ENCODE measurements at places on chromosomes 2 and 18.
A peak's percentile ranks its signal among the peaks of the same experiment; 100 is the strongest.

DNA sequence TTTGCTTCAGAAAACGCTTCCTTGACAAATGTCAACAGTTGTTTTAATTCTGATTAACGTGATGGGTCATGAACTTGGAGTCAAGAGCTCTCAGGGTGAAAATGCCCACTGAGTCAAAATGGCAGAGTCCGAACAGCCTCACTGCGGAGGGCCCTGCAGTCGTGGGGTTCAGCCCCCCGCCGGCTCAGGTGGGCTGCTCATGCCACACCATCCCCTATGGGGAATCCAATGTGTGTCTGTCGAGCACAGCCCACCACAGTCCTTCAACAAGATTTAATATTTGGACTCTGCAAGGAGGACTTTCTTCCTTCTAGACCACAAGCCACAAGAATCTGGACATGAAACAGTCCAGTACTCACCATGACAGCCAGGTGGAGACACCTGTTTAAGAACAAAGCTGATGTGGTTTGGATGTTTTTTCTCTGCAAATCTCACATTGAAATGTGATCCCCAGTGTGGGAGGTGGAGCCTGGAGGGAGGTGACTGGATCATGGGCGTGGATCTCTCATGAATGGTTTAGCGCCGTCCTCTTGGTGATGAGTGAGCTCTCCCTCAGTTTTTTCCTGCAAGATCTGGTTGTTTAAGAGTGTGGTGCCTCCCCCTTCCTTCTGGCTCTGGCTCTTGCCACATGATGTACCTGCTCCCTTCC, 201.0 kb downstream of the NDUFA10 start:
- DNase-seq: no peak

- no peak for DNase-seq
Observed at GRCh38 chr2:18959952-18960717, 370.8 kb upstream of the NT5C1B start.

DNA sequence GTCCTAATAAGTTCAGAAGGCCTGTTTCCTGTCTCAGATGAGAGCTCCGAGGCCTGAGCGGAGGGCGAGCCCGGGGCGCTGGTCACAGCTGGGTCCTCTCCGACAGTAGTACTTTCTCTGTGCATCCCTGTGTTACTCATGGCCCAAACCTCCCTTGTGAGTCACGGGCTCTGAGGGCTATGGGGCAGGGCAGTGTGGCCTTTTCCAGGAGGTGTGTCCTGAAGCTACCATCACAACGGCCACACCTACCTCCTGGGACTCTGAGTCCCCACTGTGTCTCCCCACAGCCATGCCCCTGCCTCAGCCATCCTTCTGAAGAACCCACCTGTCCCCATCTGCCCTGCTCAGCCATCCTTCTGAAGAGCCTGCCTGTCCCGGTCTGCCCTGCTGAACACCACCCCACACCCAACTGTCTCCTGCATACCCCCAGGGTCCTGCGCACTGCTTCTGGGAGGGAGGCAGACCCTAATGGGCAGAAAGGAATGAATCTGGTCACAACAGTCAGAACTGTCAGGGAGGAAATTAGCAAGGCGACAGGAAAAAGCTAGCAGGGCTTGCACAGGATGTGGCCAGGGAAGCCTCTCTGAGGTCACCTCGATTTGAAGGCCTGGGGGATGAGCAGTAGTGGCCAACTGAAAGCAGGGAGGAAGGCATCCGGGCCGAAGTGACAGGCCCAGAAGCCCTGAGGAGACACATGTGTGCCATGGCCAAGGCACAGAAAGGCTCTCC, 145.4 kb upstream of the RIOK3 start:
- no peak for DNase-seq

GRCh38 chr2:102021779-102022178, 30.0 kb downstream of the IL1R2 start:
- no peak for DNase-seq

GRCh38 chr18:9285604-9286003, 49.0 kb upstream of the TWSG1 start:
- no peak for DNase-seq

DNA sequence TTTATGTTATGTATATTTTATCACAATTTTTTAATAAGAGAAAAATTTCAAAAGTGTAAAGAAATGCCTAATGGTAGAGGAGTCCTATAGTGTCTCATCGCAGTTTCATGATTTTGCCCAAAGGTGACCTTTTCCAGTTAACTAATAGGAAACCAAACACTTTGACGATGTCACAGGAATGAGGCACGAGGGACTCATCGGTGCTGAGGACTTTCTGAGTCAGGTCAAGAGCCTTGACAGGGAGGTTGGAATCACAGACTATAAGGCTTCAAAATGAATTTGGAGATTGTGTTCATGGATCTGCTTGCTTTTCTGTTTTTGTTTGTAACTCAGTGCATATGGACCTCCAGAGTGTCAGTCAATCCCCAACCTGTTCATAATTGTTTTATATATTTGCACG, 15.1 kb upstream of the RTTN start:
- DNase-seq: no peak

DNA sequence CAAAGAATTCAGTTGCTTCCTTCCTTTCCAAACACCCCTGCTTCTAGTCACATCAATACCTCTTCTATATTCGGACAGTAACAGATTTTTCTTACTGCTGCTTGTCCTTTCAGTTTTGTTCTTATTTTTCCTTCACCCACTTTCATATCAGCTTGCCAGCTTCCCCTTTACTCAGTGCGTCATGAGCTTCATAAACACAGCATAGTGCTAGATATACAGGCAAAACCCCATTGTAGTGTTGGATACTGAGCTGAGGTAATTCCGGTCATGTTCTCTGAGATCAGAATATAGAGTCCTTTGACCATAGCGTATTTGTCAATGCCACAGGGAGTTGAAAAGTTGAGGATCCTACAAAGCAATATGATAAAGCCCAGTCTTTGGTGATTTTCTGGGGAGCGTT, 2.4 kb downstream of the FARP2 start:
- DNase-seq: peak; percentile 79

GRCh38 chr2:196504788-196505187, 134.7 kb upstream of the CCDC150 start:
- DNase-seq: no peak

DNA sequence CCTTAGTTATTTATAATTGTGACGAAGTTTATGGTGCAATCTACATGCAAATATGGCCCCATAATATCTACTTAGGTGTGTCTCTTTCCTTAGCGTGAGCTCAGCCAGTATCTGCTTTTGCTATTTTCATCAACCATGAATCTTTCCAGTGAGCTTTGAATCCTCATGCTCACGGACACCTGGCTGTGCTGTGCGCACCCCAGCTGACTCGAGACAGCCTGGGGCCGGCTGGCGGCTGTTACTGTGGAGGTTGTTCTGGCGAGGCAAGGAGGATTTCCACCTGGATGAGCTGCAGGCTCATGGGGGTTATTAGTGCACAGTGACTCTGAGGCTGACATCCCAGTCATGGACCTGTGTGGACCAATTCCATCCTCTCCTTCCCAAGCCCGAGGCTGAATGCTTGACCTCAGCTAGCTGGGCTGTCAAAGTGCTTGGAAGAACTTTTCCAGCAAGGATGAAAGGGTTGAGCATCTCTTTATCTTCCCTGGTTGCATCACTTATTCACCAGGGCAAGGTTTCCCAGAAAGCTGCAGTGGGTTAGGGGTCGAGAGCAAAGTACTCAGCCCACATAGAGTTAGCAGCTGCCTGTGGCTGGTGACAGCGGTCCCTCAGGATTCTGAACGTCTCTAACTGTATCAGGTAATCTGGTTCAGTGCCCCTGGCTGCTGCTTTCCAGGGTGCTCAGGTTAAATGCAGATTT, 141.7 kb downstream of the ARL4C start:
- no peak for DNase-seq

- DNase-seq: no peak
Observed at GRCh38 chr18:48791636-48792105, 159.1 kb downstream of the SMAD7 start.

DNA sequence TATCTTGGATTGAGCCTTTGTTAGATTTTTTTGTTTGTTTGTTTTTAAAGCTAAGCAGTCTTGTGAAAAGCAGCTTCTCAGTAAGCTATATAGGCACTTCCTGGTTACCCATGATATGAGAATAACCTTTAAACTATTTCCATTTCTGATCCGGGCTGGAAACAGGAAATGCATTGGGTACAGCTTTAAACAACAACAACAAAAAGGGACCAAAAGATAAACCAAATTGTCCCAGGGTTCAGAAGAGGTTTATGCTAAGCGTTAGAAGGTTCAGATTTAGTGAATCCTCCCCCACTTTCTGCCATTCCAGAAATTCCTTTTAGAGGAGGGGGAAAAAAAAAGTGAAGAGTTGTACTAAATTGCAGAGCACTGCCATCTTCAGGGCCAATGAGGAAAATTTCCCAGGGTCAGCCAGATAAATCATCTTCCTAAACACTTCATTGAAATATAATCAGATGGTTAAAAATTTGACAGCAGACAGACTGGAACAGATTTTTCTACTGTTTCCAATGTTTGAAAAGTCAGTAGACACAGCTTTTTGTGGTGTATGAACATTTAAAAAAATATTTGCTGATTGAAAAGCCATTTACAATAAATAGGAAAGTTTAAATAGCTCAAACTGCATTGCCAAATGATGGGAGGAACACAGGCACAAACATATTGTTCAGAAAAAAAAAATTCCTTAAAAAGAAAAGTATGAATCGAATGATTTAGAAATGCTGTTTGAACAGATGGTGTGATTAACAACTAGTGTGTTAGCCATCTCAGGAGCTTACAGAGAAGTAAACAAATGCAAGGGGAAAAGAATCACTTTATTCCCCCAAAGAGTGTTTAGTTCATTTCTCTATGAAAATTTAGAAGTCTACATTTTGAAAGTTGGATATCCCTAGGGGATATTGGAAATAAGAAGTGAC, 189.9 kb upstream of the TANK start:
- peak; percentile 36 for DNase-seq

- DNase-seq: no peak
Observed at GRCh38 chr18:55609160-55609825, 21.3 kb upstream of the TCF4 start.

DNA sequence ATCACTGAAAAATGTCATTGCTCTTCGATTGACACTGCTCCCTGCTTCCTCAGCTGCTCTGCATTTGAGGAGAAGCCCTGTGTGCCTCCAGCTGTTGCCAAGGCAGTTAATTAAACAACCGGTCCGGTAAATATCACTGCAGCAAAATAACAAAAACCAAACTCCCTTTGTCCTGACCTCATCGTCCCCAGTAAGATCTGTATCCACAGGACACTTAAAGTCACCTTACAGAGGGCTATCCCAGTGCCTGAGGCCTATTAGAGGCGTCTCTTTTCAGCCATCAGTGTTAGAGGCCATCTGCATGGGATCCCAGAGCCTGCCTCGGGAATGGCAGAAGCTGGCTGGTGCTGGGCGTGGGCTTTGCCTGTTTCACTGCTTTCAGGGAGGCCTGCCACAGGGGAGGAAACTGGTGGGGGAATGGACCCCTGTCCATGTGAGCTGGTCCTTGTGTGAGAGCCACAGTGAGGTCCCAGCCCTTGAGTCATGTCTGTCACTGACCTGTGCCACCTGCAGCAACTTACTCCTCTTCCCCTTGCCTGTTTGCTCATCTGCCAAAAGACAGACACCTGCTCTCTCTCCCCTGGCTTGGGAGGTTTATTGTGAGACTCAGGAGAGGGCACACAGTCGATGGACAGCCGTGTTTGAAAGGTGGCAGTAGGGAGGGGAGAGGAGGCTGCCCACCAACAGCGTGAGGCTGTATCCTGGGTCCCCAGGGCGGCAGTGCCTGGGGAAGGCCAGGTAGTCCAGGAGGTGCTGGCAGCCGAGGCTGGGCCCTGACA, 117.7 kb upstream of the MCFD2 start:
- no peak for DNase-seq

GRCh38 chr2:202693503-202693902, 58.7 kb downstream of the FAM117B start:
- DNase-seq: no peak

- DNase-seq: no peak
Observed at GRCh38 chr2:98693477-98693876, 37.5 kb downstream of the MGAT4A start.

DNA sequence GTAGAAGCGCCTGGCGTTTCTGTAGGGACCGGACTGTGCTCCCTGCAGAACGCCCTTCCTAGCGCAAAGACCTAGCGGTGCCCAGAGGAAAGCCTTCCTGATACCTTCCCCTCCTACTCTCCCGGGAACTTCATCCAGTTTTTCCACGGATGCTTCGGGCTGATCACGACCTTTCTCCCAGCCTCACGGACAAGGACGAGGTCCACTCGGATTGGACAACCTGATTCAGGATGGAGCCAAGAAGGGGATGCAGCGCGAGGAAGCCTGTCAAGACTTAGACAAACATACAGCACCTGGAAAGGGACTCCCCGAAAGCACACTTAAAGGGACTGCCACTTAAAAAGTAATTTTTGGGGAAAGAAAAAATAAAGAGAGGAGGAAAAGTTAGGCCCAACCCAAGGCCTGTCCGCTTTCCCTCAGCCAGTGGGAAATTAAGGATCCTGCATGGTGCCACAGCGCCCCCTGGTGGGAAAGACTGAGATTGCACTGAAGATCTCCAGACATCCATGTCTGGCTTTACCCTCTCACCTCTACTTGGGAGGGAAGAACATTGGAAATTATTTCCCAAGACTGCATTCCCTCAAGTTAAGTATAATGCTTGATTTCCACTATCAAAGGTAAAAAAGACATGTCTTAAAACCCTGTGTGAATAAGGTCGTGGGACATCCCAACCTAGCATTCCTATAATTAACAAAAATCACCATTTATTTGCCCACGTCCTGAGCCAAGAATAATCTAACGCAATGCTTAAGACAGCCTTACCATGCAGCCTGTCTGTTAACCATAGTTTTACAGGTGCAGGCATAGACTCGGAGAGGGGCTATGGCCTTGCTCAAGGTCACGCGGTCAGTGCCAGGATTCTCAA, 13.4 kb upstream of the COPS8 start:
- peak; percentile 66 for DNase-seq

DNA sequence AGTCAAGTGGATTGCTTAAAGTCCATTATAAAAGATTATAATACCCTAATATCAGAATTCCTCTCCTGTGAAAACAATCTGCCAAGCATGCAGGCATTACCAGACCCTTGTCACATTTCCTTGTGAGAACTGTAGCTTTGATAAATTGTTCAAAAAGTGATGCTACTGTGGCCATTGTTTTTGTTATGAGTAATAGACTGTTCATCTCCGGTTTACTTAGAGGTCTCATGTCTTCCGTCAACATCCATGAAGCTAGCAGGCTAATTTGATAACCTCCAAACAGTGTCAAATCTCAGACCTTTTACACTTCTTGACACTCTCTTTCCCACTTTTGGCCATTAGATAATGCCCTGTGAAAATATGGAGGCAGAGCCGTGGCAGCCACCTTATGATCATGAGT, 342.7 kb downstream of the CPS1 start:
- no peak for DNase-seq

DNA sequence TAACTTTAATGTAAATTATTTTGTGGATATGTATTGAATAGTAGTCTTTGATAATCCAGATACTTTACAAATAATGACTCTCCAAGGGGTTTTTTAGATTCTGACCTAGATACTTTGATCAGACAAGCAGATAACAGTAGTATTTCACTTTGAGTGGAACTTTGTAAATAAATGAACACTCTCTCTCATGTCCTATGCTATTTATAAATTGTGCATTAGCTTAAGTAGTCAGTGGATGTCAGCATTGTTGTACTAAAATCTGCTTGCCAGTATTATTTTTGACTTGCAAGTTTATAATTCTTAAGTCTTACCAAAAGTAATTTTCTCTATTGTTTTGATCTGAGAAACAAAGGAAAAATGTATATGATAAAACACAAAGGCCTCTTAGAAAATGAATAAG, 1113.1 kb upstream of the NRXN1 start:
- DNase-seq: no peak

- DNase-seq: no peak
Observed at GRCh38 chr2:160363055-160363454, 130.6 kb downstream of the RBMS1 start.

Data from pons (tissue), 1 donor.